ENCODE measurements at places on chromosomes 5 and 9. TPM values are rescaled to one million over a fixed set of nuclear protein-coding genes. Genes with fewer than 3 reads are reported as not detected.

ADGRV1 gene
- 510 TPM for polyA plus RNA-seq

GABRB2 gene
- 1.0 TPM for polyA plus RNA-seq

AGXT2 gene
- 0.11 TPM for polyA plus RNA-seq

ANKRD18A gene
- 0.56 TPM for polyA plus RNA-seq

NKD2 gene
- polyA plus RNA-seq = 32.8 TPM
